AML-193 (cell line): ENCODE measurements at places on chromosomes 11 and 22.
A peak's percentile ranks its signal among the peaks of the same experiment; 100 is the strongest.

- peak; percentile 52 for DNase-seq
Observed at GRCh38 chr11:63683133-63683991, 2.1 kb downstream of the RTN3 start.

DNA sequence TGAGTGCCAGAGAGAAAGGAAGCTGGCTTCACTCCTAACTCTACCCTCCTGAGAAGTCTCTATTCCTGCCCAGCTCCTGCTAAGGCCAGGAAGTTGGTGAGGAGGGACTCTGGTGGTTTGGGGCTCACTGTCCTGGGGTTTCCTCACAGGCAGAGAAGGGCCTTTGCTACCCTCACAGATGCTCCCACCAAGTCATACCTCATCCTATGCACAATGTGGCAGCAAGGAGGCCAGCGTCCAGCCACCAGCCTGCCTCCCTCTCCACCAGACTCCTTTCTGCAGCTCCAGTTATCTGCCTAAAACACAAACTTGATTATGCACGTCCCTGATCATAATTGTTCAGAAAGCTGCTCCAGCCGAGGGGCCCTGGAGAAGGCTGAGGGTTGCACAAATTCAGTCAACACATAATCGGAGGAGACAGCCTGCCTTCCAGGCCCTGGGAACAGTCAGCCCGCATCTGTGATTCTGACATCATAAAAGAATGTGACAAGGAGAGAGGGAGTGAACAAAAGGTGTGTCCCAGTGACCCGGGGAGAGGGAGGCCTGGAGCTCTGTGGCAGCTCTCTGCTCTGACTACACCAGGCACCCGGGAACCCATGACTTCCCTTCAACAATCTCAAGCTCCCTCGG is 28.8 kb downstream of the DKK3 start:
- no peak for DNase-seq

DNA sequence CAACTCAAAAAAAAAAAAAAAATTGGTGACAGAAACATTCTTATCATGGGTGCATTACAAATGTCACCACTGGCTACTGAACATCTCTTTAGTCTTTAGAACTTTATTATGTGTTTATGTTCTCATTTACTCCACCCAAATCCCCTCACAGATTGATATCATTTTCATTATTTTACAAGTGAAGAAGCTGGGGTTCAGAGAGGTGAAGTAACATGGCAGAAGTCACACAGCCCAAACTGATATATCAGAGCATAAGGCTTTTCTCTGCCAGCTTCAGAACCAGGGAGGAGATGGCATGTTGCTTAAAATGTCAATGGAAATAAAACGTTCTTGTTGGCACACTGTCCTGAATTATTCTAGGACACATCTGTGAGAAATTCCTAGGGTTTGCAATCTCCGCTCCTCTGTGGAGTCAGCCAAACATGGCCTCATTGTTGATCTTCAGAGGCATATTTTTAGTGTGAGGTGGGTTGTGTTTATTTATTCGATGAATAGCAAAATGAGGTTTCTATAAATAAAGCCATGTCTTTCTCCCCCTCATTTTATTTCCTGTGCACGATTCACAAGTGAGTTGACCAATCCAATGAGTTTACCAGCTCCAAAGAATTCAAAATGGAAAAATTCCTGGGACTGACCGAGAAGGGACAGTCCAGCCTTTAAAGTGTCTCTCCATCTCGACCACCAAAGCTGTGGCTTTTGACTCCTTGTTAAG is 72.9 kb upstream of the ANO1 start:
- no peak for DNase-seq

DNA sequence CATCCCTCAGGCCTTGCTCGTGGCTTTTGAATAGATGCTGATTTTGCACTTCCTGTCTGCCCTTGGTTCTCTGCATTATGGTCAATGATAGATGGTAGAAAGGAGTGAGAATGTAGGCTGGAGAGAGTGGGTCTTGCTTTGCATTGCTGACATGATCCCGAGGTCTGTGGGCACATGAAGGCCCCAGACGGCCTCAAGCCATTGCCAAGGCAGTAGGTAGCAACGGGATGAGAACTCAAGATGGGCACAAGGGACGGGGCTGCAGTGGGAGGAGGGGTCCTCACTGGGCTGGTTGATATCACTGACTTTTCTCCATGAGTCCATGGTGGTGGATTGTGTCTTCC is 54.0 kb downstream of the GAB4 start:
- no peak for DNase-seq

- peak; percentile 44 for DNase-seq
Observed at GRCh38 chr11:3091846-3092602, 34.8 kb upstream of the CARS1 start.
